ENCODE measurements at places on chromosomes 7 and 10. TPM values are rescaled to one million over a fixed set of nuclear protein-coding genes. Genes with fewer than 3 reads are reported as not detected.

AMZ1 gene
- 0.02 TPM for total RNA-seq

PTPN20 gene
- not detected for total RNA-seq

SCRN1 gene
- 171 TPM for total RNA-seq

TMEM270 gene
- total RNA-seq = not detected

KIF20B gene
- total RNA-seq = 39.1 TPM

DIP2C gene
- 5.0 TPM for total RNA-seq

OR2A1 gene
- total RNA-seq = not detected

ALOX5 gene
- total RNA-seq = not detected

NXPH1 gene
- not detected for total RNA-seq

GRCh38 chr7:76351372-76351771 lies 7.4 kb downstream of the YWHAG start:
- H3K4me1 ChIP-seq = peaks cover 19% of the 10 kb centered on the region
- no peaks in the 10 kb centered on the region for H3K27me3 ChIP-seq
- H3K4me3 ChIP-seq = no peak overlapping the region
- H3K27ac ChIP-seq = no peak overlapping the region
- H3K36me3 ChIP-seq = peaks cover 73% of the 10 kb centered on the region

DNA sequence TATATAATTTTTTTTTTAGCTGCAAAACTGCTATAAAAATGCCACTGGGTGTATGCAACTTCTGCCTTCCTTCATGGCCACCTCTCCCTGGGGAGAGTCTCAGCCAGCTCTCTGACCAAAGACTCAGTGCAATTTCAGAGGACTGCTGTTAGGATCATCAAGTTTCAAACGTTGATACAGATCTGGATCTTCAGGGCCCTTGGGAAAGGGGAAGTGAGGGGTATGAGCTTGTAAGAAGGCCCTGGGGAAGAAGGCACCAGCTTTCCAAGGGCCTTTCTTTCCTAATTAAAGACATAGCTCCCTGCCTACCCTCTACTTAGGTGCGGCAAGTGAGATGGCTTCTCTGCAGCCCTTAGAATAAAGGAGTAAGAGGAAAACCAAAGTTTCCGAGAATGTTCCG lies 130.4 kb downstream of the CUL2 start:
- H3K36me3 ChIP-seq = no peaks in the 10 kb centered on the region
- H3K27me3 ChIP-seq = no peaks in the 10 kb centered on the region
- no peak for DNase-seq
- no peak overlapping the region for H3K4me3 ChIP-seq
- no peak overlapping the region for H3K27ac ChIP-seq

GRCh38 chr7:30467271-30467670 lies 11.3 kb downstream of the NOD1 start:
- H3K4me3 ChIP-seq = no peak overlapping the region
- H3K27me3 ChIP-seq = no peaks in the 10 kb centered on the region
- H3K4me1 ChIP-seq = peaks cover 11% of the 10 kb centered on the region
- no peak for DNase-seq
- no peak overlapping the region for H3K27ac ChIP-seq
- H3K36me3 ChIP-seq = no peaks in the 10 kb centered on the region

GRCh38 chr7:45342236-45342635 lies 184.6 kb downstream of the RAMP3 start:
- H3K27ac ChIP-seq = no peak overlapping the region
- no peaks in the 10 kb centered on the region for H3K27me3 ChIP-seq
- no peak for DNase-seq
- H3K4me3 ChIP-seq = no peak overlapping the region

DNA sequence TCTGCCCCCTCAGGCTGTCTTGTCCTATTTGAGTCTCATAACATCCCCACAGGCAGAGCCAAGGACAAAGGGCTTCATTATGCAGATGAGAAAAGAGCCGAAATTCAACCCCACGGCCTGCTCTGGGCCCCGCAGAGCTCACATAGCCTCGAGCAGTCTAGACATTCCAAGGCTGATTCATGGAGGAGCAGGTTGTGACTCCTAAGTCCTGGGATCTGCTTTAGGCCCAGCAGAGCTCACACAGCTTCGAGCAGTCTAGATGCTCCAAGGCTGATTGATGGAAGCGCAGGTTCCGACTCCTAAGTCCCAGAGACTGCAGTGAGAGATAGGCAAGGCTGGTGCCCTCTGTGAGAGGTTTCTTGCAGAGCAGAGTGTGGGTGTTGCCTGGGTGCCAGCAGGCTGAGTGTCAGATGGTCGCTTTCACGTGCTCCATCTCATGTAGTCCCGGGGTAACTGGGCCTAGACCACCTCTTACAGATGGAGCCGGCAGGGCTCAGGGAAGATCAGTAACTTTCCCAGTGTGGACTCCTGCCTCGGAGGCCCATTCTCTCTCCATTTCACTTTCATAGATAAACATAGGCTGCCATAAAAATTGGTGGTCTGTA lies 436.1 kb upstream of the FOXK1 start:
- H3K4me1 ChIP-seq = no peaks in the 10 kb centered on the region
- H3K4me3 ChIP-seq = no peak overlapping the region
- H3K27ac ChIP-seq = no peak overlapping the region
- peak; percentile 24 for DNase-seq

- no peaks in the 10 kb centered on the region for H3K36me3 ChIP-seq
- H3K27me3 ChIP-seq = no peaks in the 10 kb centered on the region
- DNase-seq = no peak
- H3K4me1 ChIP-seq = peaks cover 33% of the 10 kb centered on the region
- no peak overlapping the region for H3K27ac ChIP-seq
- H3K4me3 ChIP-seq = no peak overlapping the region
Measured at GRCh38 chr10:34184397-34184796, 630.7 kb downstream of the PARD3 start.

GRCh38 chr7:105304040-105304895 lies 84.5 kb downstream of the SRPK2 start:
- H3K36me3 ChIP-seq = no peaks in the 10 kb centered on the region
- DNase-seq = peak; percentile 47

- H3K27ac ChIP-seq = no peak overlapping the region
- DNase-seq = no peak
- H3K36me3 ChIP-seq = no peaks in the 10 kb centered on the region
- no peak overlapping the region for H3K4me3 ChIP-seq
Measured at GRCh38 chr10:43055991-43056567, 20.8 kb upstream of the RET start.

- H3K27me3 ChIP-seq = no peaks in the 10 kb centered on the region
- no peaks in the 10 kb centered on the region for H3K4me1 ChIP-seq
- no peaks in the 10 kb centered on the region for H3K36me3 ChIP-seq
- H3K27ac ChIP-seq = no peak overlapping the region
- H3K4me3 ChIP-seq = peak overlapping the region; percentile 100
Measured at GRCh38 chr10:11612021-11613001, 861 bp upstream of the USP6NL start.

GRCh38 chr7:111292026-111292470 lies 201.1 kb downstream of the LRRN3 start:
- no peaks in the 10 kb centered on the region for H3K27me3 ChIP-seq
- DNase-seq = peak; percentile 82
- H3K27ac ChIP-seq = peak overlapping the region; percentile 30
- peaks cover 27% of the 10 kb centered on the region for H3K4me1 ChIP-seq
- no peak overlapping the region for H3K4me3 ChIP-seq
- H3K36me3 ChIP-seq = no peaks in the 10 kb centered on the region

DNA sequence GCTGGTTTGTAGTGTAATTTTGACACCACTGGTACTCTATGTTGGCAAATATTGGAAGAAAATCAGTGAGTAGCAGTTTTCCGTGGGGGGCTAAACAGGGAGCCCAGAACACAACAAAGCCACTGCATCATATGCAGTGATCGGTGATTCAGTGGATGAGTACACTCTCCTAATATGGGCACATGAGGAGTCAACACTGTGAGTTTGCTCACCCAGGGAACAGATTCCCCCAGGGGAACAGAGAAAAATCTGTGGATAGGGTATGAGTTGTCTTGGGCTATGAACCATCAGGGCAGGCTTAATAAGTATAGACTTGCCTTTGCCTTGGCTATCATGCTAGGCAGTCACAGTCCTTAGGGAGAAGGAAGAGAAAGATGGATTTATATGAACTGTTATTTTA lies 227.7 kb upstream of the SEMA3E start:
- H3K36me3 ChIP-seq = no peaks in the 10 kb centered on the region
- no peak for DNase-seq
- no peaks in the 10 kb centered on the region for H3K27me3 ChIP-seq
- no peak overlapping the region for H3K4me3 ChIP-seq

DNA sequence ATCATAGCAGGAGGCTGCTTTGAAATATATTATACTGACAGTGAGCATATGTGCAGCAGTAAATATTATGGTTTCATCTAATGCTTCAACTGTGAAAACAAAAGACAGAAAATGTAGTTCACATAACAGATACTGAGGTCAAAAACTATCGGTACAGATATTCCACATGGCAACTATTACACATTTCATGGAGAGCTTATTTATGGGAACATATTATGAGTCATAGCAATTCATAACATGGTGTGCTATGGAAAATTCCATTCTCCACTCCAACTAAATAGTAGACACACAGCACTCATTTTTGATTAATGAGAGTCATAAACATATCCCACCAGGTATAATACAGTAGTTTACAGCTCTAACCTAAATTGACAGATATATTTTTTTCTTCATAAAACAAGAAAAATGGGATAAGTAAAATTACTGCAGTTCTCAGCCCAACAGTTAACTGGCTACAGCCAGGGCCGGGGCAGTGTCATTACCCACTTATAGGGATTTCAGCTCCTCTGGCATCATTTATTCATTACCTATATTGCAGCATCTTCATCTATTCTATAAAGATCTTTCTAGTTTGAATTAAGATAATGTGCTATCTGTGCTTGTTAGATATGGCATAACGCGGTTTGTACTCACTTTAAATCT lies 475.6 kb upstream of the KLF6 start:
- H3K36me3 ChIP-seq = no peaks in the 10 kb centered on the region
- H3K27me3 ChIP-seq = no peaks in the 10 kb centered on the region
- no peak overlapping the region for H3K27ac ChIP-seq
- no peak for DNase-seq

GRCh38 chr7:155998766-155999630 lies 186.7 kb upstream of the SHH start:
- H3K4me3 ChIP-seq = no peak overlapping the region
- H3K27me3 ChIP-seq = peaks cover 51% of the 10 kb centered on the region
- no peaks in the 10 kb centered on the region for H3K36me3 ChIP-seq
- H3K4me1 ChIP-seq = no peaks in the 10 kb centered on the region
- DNase-seq = no peak
- H3K27ac ChIP-seq = no peak overlapping the region

DNA sequence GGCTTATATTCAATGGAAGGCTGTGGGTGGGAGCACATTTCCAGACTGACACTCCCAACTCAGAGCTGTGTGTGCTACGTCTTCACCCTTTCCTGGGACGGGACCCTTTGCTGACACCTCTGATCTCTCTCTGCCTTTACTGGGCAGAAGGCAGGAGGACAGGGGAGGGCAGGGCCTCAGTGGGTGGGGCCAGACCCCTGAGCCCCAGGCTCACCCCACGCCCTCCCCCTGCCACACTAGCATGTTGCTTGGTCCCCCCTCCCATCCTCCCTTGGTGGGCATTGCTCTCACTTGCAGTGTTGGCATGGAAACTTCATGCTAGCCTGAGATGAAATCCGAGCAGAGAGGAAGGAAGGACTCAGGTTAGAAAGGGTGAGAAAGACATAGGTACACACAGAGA lies 18.4 kb downstream of the TMEM273 start:
- no peaks in the 10 kb centered on the region for H3K36me3 ChIP-seq
- no peaks in the 10 kb centered on the region for H3K27me3 ChIP-seq
- no peak overlapping the region for H3K4me3 ChIP-seq
- no peak for DNase-seq

- peaks cover 36% of the 10 kb centered on the region for H3K36me3 ChIP-seq
- H3K27ac ChIP-seq = peak overlapping the region; percentile 90
- no peaks in the 10 kb centered on the region for H3K4me1 ChIP-seq
- no peaks in the 10 kb centered on the region for H3K27me3 ChIP-seq
- peak; percentile 41 for DNase-seq
Measured at GRCh38 chr7:73520673-73521635, 1.1 kb downstream of the BAZ1B start.

DNA sequence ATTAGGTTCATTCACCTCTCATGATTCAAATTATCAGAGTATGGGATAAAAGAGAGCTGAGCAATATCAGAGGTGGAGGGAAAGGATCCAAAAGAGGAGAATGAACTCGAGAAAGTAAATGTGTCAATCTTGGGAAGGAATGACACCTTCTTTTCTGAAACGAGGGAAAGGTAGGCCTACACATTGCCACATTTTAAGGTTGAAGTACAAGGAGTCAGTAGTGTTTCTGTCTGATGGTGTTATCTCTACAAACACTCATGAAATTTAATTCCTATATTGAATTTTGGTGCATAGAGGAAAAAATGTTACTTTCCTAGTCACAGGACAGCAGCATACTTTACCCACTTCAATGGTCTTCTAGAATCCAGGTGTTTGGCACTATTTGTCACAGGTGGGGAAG lies 90.2 kb downstream of the DNAJB9 start:
- no peaks in the 10 kb centered on the region for H3K36me3 ChIP-seq
- H3K27me3 ChIP-seq = no peaks in the 10 kb centered on the region
- no peak overlapping the region for H3K4me3 ChIP-seq
- H3K27ac ChIP-seq = no peak overlapping the region

DNA sequence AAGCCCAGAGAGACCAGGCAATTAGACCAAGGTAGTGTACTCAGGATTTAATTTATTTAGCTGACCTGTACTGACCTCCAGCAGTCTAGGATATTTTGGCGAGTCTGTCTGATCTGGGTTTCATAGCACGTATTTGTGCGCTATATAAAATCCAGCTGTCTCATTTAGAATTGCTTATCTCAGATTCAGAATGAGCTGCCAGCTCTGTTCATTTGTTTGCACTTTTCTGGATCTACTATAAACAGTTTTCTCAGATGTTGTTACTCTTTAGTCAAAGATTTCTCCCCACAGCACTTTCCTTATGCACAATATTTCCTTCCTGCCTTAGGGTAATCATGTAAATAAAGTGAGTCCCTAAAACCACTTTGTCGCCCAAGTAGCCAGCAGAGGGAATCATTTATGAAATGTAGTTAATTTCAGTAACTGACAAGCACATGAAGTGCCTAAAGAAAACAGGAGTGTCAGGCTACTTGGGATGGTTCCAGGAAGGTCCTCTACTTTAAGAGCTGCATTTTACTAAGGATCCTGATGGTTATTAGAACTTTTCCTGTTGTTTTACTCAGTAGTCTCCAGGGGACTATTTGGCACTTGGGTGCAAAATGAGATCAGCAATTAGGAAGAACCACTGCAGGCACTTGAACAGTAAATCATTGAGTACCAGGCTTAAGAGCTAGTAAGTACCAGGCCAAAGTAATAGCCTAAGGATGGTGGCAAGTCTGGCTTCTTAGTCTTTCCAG lies 226.4 kb downstream of the TWIST1 start:
- H3K36me3 ChIP-seq = no peaks in the 10 kb centered on the region
- H3K4me1 ChIP-seq = peaks cover 17% of the 10 kb centered on the region
- H3K27ac ChIP-seq = no peak overlapping the region
- H3K27me3 ChIP-seq = no peaks in the 10 kb centered on the region

GRCh38 chr7:122629412-122629953 lies 69.4 kb downstream of the RNF133 start:
- H3K27me3 ChIP-seq = no peaks in the 10 kb centered on the region
- H3K27ac ChIP-seq = no peak overlapping the region
- H3K4me1 ChIP-seq = no peaks in the 10 kb centered on the region
- H3K4me3 ChIP-seq = no peak overlapping the region
- no peak for DNase-seq
- no peaks in the 10 kb centered on the region for H3K36me3 ChIP-seq

- no peak for DNase-seq
- H3K27me3 ChIP-seq = no peaks in the 10 kb centered on the region
- no peaks in the 10 kb centered on the region for H3K4me1 ChIP-seq
Measured at GRCh38 chr10:92697663-92698511, 8.1 kb downstream of the HHEX start.

GRCh38 chr7:53600296-53600695 lies 564.9 kb downstream of the POM121L12 start:
- no peaks in the 10 kb centered on the region for H3K27me3 ChIP-seq
- no peaks in the 10 kb centered on the region for H3K36me3 ChIP-seq
- no peak for DNase-seq
- no peak overlapping the region for H3K4me3 ChIP-seq
- H3K27ac ChIP-seq = no peak overlapping the region

Measured in SJCRH30 (cell line).